ENCODE measurements at places on chromosomes 3 and 15.

- DNase-seq, result no peak
Observed at GRCh38 chr3:120429921-120430361, 20.9 kb downstream of the FSTL1 start.

DNA sequence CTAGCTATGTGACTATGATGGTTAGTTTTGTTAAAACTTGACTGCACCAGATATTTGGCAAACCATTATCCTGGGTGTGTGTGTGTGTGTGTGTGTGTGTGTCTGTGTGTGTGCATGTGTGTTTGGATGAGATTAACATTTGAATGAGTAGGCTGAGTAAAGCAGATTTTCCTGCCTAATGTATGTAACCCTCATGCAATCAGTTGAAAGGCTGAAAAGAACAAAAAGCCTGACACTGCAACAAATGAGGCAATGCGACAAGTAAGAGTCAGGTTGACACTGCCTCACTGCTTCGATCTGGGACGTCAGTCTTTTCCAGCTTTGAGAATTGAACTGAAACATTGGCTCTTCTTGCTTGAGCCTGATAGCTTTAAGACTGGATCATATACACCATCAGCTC lies 643.0 kb downstream of the NAALADL2 start:
- DNase-seq, result no peak

DNA sequence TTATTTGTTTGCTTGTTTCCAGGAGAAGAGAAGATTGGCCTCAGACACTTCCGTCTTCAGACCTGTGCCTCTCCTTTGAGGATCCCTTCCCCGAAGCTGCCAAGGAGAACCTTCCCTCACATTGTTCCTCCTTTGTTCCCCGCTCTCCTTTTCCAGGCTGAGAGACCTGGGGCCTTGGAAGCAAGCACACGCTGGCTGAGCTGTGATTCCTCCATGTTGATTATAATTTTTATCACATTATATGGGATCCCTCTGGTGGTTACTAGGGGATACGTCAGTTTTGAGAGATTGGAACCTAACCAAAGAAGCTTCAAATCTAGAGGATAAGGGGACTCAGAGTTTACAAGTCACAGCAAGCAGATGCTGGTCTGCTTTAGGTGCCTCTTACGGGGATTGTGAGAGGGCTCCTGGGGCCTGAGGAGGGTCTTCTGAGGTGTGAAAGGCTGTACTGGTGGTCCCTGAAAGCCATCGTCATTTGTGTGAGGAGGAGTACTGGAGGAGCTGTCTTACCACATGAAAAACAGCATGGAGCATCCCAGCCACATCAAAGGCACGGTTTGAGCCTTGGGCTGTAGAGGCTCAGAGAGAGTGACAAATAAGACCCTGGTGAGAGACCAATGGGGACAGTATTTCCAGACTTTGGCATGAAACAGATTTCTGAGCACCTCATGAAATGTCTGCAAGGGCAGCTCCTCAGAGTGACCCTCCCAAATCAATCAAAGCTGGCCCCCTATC lies 760.1 kb upstream of the CFAP20DC start:
- no peak for DNase-seq

DNA sequence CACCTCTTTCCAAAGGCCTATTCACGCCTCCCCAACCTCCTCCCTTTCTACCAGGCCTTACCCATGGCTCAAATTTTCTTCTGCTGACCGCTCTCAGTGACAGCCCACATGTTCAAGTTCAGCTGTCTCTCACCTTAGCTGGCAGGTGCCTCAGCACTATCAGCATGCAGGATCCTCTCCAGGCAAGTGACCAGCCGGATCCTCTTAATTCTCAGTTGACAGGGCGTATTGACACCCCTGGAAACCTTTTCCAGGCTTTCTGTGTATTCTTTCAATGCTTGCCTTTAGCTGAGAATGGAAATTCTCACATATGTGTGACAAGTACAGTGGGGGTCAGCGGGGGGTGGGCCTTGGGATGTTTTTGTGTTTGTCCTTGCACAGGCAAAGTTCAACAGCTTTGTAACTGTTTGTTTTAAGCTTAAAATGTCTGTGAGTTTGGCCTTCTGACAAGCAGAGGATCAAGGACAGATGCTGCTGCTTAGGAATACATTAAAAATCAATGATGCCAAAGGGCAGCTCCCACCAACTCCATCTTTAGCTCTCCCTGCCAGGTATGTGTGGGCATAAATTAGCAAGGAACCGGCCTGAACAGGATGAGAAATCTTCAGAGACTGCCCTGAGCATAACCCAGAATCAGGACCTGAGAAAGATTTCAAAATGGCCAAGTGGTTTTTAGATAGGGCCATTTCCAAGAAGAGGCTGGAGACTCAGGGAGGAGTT lies 17.4 kb upstream of the BDH1 start:
- DNase-seq, result no peak

DNA sequence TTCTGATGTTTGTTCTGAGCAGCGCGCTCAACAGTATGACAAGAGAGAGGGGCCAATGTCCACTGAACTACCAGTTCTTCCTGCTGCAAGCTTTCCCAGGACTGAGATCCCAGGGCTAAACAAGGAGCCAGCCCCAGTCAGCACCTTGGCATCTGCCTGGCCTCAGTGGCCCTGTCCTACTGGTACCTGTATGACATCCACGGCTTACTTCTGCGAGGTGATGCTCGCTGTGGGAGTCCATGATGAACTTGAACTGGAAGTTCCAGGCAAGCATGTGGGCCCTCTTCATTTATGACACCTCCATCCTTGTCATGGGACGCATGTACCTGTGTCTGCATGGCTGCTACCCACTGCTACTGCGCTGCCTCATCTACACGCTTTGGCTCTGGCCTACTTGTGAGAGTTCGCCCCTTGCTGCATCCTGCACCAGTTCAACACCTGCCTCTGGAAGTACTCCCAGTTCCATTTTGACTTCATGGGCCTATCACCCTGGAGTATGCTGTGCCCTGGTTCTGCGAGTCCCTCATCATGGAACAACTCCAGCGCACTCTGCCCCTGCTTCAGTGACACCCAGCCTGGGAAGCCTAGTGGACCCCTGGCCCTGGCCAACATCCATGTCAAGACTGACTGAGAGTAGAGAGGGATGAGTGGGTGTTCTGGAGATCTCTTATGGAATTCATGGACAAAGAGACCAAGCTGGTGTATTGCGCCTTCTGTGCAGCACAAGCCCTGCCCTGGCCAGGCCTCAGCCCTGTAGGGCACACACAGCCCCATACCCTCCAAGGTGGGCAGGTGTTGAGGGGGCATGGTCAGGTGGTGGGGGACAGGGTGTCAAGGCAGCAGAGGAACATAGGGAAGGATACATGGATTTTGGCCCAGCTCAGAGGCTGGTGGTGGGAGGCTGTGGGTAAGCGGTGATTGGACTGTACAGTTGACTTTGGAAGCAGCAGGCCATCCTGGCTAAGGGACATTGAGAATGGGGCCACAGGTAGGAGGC lies 246.8 kb downstream of the NLGN1 start:
- DNase-seq, result no peak

DNA sequence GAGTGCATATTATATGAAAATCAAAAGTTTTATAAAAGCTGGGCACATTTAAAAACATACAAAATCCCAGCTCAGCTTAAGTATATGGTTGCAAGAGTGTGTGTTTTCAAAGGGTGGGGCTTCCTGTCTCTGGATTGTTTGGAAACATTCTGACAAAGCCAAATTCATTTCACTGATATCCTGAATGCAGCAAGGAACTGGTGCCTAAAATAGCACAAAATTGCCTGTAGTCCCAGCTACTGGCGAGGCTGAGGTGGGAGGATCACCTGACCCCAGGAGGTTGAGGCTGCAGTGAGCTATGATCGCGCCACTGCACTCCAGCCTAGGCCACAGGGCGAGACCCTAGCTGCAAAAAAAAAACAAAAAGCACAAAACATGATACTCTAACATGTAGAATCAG lies 13.0 kb upstream of the TJP1 start:
- no peak for DNase-seq

- DNase-seq, result no peak
Observed at GRCh38 chr3:120983321-120983665, 75.3 kb downstream of the STXBP5L start.

DNA sequence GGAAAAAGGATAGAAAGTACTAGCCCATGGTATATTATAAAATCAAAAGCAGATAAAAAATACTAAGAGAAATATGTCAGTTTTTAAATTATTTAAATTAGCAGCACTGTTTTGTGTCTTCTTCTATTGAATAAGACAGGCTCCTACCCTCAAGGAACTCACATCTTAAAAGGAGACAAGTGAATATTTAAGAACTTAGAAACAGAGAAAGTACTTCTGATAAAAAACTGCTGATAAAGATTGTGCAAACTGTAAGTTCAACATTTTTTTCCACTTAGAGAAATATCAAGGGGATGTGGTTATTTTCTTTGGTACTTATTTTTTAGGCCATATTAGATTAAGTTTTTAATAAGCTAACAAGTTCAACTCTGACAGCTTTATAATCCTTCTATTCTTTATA lies 3.0 kb upstream of the ANKRD28 start:
- DNase-seq, result no peak

GRCh38 chr3:133330522-133330921 lies 69.3 kb upstream of the BFSP2 start:
- no peak for DNase-seq

DNA sequence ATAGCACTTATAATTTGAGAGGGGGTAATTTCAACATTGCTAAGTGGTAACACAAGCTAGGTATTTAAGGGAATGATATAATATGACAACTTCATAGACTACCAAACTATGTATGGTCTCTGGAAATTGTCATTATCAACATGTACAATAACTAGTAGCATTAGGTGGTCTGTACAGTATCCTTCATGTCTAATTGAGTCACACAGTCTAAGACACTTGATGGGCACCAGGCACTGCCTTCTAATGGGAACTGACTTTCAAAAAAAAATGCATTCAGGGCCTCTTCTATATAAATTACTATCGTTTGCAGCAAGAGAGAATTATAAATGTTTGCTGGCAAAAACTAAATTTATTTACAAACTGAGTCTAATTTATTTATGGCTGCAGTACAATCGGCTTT lies 271.8 kb downstream of the MECOM start:
- DNase-seq, result no peak

- DNase-seq, result no peak
Observed at GRCh38 chr3:52801839-52802238, 7.2 kb downstream of the ITIH3 start.

- peak; percentile 58 for DNase-seq
Observed at GRCh38 chr3:50617911-50618481, 1.0 kb downstream of the MAPKAPK3 start.

DNA sequence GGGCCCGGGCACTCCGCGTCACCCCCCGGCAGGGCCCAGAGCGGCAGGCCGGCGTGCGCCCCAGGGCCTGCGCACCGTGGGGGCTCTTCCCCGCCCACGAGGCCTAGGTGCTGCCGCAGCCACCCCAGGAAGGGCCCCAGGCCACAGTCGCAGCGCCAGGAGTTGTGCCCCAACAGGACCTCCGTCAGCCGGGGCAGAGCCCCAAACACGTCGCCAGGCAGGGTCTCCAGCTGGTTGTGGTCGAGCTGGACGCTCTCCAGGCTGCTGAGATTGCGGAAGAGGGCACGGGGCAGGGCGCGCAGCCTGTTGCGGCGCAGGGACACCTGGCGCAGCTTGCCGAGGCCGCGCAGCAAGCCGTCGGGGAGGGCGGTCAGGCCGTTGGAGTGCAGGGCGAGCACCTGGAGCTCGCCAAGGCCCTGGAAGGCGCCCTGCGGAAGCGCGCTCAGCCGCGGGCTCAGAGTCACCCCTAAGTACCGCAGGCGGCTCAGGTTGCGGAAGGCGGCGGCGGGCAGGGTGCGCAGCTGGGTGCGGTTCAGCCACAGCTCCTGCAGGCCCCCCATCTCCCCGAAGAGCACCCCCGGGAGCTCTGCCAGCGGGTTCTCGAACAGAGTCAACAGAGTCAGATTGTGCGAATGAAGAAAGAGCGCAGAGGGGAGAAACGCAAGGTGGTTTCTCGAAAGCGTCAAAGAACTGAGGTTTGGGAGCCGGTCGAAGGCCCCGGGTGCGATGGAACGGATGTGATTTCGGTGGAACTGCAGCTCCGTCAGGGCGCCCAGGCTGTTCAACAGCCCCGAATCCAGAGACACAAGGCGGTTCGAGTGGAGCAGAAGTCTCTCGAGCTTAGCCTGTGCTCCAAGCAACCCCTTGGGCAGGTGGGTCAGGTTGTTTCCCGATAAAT lies 2.0 kb downstream of the GP5 start:
- peak; percentile 53 for DNase-seq

DNA sequence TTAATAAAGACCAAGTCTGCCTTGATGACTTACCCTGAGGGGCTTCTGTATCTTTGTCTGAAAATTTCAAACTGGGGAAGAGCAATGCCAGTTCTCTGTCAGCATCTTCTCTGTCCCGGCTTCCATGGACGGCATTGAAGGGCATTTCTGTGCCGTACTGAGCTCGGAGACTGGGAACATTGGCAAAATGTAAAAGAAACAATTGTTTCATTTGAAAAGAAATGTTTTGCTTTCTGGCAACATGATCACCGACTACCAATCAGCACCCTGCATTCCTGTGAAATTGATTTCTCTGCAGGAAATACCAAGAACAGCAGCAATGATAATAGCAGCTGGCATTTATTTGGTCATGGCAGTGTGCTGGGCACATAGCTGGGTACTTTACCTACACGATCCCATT lies 26.2 kb downstream of the NME9 start:
- no peak for DNase-seq

DNA sequence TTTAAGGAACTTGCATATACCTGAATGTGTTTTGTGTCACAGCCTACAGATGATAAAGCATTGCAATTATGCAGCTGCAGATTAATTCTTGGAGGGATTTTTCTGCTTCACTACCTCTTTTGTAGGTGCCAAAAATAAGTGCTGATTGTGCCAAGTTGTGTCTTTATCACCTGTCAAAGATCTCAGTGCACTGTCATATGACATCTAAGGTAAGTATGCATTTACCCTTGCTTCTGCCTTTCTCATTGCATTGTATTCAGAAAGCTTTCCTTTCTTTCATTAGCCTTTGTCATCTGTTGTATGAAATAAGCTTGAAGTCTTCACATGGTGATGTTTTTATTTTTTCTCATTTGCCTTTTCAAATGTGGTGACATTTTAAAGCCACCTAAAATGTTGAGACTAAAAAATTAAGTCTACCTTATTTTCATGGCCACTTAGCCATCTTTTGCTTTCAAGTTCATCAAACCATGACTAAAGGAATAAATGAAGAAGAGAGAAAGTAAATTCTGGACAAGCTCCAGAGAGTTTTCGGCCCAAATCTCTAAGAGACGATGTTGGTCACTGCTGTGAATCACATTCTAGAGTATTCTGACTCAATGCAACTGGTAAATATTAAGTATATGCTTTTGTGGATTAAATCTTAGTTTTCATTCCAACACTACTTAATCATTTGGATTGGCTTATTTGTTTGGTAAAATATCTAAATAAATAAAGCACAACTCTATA lies 381.8 kb upstream of the EPHA3 start:
- DNase-seq, result no peak
